ENCODE measurements at places on chromosomes 3 and 15. TPM values are rescaled to one million over a fixed set of nuclear protein-coding genes. Genes with fewer than 3 reads are reported as not detected.
A peak's percentile ranks its signal among the peaks of the same experiment; 100 is the strongest.

GRCh38 chr3:22263042-22263441 lies 512.0 kb upstream of the ZNF385D start:
- no peak for DNase-seq
- H3K27ac ChIP-seq = no peak overlapping the region
- peaks cover 2% of the 10 kb centered on the region for H3K27me3 ChIP-seq
- H3K4me1 ChIP-seq = no peaks in the 10 kb centered on the region

GRCh38 chr3:170660139-170660538 lies 74.3 kb upstream of the SLC7A14 start:
- no peak overlapping the region for H3K4me3 ChIP-seq
- H3K4me1 ChIP-seq = no peaks in the 10 kb centered on the region
- DNase-seq = no peak
- H3K27me3 ChIP-seq = peaks cover 2% of the 10 kb centered on the region
- no peaks in the 10 kb centered on the region for H3K36me3 ChIP-seq
- no peak overlapping the region for H3K27ac ChIP-seq

DNA sequence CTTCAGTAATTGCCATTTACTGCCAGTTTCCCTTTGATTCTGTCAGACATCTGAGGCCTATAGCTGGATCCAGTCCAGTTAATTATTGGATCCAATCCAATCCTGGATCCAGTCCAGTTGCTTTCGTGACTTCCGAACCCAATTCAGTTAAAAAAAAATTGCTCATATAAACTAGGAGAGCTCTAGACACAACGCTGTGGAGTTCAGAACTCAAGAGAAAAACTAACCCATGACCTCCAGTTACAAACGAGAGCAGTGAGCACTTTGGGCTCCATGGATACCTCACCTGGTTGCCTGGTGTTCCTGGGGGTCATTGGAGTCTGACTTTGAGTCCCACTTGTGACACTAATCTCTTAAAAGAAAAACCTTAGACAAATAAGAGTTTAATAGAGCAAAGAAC lies 269.8 kb downstream of the THSD4 start:
- H3K4me3 ChIP-seq = no peak overlapping the region
- H3K27ac ChIP-seq = no peak overlapping the region
- H3K4me1 ChIP-seq = peaks cover 6% of the 10 kb centered on the region

DNA sequence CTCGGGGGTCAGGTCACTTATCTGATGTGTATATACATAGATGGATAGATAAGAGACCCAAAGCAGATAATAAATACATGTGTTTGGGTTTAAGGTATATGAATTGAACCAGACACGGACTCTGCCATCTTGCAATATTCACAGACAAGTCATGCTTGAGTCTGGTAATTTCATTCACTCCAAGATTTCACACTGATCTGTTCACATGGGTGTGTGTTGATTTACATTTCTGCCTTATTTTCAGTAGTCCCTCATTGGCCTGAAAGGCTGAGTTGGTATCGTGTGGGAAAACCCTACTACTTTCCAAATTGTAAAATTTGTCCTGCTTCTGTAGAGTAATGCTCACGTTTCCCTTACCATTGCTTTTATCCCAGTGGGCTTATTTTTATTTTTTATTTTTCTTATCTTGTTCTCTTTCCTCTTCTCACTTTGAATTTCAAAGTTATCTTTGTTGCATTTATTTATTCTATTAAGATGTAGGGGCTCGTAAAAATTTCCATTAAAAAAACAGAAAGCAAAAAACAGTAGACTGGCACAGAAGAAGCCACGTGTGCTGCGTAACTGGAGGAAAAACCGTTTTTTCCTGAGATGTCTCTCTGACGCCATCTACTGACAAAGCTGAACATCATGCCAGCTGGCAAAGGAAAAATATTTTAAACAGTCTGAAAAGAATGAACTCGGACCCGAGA lies 10.8 kb upstream of the MFSD1 start:
- peaks cover 2% of the 10 kb centered on the region for H3K27me3 ChIP-seq
- peak; percentile 44 for DNase-seq
- no peak overlapping the region for H3K27ac ChIP-seq
- no peaks in the 10 kb centered on the region for H3K36me3 ChIP-seq
- H3K4me3 ChIP-seq = peak overlapping the region; percentile 59

Gene RBP2
- polyA plus RNA-seq = not detected

DNA sequence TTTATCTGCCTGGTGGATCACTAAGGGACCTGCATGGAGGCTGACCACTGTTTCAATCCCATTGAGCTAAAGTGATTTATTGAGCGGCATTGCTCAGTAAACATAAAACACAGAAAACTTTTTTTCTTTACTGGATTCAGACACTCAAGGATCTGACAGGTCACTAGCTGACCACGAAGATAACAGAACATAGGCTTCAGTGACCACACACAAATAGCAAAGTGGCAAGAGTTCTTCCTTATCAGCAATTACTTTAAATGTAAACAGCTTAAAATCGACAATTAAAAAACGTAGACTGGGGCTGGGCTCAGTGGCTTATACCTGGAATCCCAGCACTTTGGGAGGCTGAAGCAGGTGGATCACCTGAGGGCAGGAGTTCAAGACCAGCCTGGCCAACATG lies 48.7 kb downstream of the STAG1 start:
- DNase-seq = no peak
- H3K36me3 ChIP-seq = peaks cover 10% of the 10 kb centered on the region
- peaks cover 42% of the 10 kb centered on the region for H3K4me1 ChIP-seq
- peak overlapping the region; percentile 21 for H3K4me3 ChIP-seq
- peaks cover 3% of the 10 kb centered on the region for H3K27me3 ChIP-seq
- H3K27ac ChIP-seq = no peak overlapping the region

GRCh38 chr3:127207727-127208482 lies 15.0 kb downstream of the PRR23E start:
- H3K4me1 ChIP-seq = no peaks in the 10 kb centered on the region
- H3K27ac ChIP-seq = no peak overlapping the region
- no peak overlapping the region for H3K4me3 ChIP-seq
- no peaks in the 10 kb centered on the region for H3K36me3 ChIP-seq
- DNase-seq = no peak
- H3K27me3 ChIP-seq = peaks cover 6% of the 10 kb centered on the region

Gene CFAP100
- polyA plus RNA-seq = not detected

Gene TLR9
- not detected for polyA plus RNA-seq

- H3K36me3 ChIP-seq = no peaks in the 10 kb centered on the region
- DNase-seq = peak; percentile 64
- H3K4me3 ChIP-seq = peak within 1 kb of the TSS; percentile 91
Observed at GRCh38 chr15:62389885-62390790, 225.1 kb upstream of the C2CD4B start.

DNA sequence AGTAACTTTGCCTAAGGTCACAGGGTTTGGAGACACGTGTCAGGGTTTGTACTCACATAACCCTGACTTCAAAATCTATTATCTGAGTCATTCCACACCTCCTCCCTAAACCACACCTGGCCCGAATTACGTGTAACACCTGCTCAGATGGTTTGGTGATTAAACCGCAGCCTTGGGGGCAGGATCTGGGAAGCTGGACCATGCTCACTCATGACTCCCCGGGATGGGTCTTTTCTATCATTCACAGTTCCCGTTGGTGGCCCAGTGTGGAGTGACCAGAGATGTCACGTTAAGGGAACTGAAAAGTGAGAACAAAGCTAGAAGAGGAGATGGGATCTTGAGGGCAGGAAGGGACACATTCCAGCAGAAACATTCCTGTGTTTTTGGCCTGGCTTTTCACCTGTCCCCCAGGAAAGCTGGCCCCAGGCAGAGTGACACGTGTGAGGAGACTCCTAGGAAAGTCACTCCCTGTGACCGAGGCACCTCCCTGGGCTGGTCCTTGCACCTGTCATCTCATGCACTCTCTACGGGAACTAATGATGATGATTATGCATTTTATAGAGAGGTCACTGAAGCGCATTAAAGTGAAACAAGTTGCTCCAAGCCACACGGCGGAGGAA lies 75.4 kb upstream of the POMGNT2 start:
- peak; percentile 45 for DNase-seq
- peaks cover 50% of the 10 kb centered on the region for H3K4me1 ChIP-seq
- H3K27me3 ChIP-seq = peaks cover 7% of the 10 kb centered on the region
- H3K36me3 ChIP-seq = no peaks in the 10 kb centered on the region
- peak overlapping the region; percentile 97 for H3K27ac ChIP-seq
- H3K4me3 ChIP-seq = peak overlapping the region; percentile 77
